ENCODE measurements at places on chromosomes 3 and 15. TPM values are rescaled to one million over a fixed set of nuclear protein-coding genes. Genes with fewer than 3 reads are reported as not detected.
A peak's percentile ranks its signal among the peaks of the same experiment; 100 is the strongest.

DNA sequence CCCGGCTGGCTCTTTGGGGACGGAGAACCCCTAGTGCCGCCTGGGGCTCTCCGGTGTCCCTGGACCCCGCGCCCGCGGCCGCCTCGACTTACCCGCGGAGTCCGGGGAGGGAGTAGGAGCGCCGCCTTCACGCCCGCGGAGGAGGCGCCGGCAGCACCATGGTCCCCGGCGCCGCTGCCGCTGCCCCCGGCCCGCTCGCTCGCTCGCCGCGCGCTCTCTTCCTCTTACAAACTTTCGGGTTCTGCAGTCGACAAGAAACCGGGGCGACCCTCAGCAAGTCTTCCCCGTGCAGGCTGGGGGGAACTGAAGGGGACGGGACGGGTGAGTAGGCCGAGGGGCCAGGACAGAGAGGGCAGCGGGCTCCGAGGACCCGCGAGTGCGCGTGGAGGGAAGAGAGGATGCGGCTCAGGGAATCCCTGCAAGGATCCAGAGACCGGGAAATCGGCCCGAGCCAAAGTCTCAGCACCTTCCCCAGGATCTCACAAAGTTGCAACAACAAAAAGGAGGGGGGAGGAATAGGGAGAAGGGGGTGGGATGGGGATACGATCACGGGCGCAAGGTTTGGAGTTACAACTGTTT lies 2.0 kb downstream of the FOXP1 start:
- DNase-seq: peak; percentile 59

- DNase-seq: no peak
Measured at GRCh38 chr15:82681371-82681770, 28.3 kb downstream of the AP3B2 start.

DNA sequence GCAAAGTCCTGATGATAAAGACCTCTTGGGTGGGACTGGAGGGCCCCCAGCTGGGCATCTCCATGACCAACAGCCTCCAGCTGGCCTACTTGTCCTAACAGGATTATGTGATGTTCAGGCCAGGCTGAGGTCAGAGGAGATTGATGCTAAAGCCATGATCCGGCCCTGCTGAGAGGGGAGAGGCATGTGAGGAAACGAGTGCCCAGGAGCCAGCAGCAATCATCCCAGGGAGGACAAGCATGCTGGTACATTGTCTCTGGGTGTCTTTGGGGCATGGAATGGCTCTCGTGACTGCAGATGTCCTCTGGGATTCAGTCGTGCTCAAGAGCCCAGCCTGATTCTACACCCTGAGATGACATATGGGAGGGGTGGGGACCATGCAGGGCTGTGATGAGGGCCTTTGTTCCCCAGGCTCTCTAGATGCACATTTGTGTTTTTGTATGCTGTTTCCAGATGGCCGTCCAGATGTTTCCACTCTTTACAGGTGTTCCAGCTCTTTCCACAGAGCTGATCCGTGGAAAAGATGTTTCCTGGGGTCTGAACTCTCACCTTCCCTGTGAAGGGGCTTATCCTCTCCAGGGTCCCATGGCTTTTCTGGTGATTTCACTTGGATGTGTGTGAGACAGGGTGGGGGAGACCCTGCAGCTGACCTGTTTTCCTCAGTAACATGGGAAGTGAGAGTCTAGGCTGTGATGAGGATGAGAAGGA lies 20.2 kb downstream of the SLC24A1 start:
- no peak for DNase-seq

GRCh38 chr15:32879980-32880379 lies 162.2 kb downstream of the GREM1 start:
- DNase-seq: no peak

- no peak for DNase-seq
Measured at GRCh38 chr3:107117922-107118536, 259.2 kb upstream of the CCDC54 start.

GRCh38 chr3:37024092-37024491 lies 30.8 kb downstream of the MLH1 start:
- no peak for DNase-seq

DNA sequence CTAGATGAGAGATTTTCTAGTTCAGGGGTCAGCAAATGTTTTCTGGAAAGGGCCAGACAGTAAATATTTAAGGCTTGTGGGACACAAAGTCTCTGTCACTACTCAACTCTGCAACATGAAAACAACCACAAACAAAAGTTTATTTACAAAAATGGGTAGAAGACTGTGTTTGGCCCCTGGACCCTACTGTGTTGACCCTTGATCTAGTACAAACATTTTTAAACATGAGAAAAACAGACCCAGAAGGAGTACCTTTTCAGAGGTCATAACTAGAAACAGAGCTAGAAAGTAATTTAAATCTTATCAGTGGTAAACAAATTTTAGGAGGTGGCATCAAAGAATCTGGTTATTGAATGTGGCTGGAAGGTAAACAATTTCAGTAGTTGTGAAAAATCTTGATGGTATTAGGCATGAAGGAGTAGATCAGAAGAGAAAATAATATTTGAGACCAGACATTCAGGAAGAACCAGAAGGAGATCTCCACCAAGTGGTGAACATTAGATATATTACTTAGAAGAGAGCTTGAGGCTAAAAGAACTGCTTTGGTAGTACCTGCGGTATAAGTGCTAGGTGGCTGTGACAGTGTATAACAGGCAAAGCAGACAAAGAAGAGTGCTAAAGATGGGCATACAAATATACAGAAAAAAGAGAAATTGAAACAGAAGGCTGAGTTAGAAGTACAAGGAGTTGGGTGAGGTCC lies 101.7 kb downstream of the NR1I2 start:
- DNase-seq: no peak

DNA sequence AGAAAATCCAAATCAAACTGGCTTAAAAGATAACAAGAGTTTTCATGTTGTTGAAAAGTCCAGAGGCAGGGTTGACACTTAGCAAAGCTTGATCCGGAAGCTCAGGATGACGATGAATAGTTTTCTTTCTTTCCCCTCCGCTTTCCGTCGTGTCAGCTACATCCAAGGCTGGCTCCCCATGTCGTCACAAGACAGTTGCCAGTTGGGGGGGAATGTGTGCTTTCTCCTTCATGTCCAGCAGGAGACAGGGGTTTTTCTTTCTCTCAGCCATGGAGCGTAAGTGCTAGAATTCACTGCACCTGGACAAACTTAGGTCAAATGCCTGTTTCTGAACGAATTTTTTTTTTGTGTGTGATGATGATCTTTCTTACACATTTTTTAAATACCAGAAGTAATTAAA lies 273.8 kb upstream of the RGMA start:
- DNase-seq: no peak

- no peak for DNase-seq
Measured at GRCh38 chr3:184737641-184738505, 26.0 kb upstream of the MAGEF1 start.

- DNase-seq: no peak
Measured at GRCh38 chr3:142243134-142243533, 17.7 kb upstream of the GK5 start.

DNA sequence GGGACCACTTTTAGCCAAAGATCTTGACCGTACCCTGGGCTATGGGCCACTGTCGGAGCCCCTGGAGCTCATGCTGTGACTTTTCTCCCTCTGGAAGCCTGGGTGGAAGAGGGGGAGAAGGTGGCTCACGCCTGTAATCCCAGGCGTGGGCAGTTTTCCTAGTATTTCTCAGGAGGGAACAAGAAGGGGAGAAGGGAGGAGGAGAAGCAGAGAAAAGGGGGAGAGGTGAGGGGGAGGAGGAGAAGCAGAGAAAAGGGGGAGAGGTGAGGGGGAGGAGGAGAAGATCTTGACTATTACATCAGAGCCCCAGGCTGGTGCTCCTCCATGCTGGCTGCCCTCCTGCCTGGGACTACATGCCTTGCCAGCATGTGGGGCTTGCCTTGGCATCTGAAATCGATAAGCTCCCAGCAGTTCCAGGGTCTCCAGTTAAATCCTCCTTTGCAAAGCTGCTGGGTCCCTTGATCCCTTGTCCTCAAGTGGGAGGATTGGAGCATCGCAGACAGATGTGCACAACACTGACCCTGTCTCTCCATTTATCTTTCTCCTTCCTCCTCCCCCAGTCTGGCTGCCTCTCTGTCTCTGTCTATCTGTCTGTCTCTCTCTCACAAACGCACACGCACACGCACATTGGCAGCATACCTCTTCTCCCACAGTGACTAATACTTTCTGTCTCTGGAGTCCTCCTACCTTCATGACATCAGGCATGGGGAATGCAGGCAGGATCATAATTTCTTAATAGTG lies 41.6 kb downstream of the MRAS start:
- DNase-seq: no peak

DNA sequence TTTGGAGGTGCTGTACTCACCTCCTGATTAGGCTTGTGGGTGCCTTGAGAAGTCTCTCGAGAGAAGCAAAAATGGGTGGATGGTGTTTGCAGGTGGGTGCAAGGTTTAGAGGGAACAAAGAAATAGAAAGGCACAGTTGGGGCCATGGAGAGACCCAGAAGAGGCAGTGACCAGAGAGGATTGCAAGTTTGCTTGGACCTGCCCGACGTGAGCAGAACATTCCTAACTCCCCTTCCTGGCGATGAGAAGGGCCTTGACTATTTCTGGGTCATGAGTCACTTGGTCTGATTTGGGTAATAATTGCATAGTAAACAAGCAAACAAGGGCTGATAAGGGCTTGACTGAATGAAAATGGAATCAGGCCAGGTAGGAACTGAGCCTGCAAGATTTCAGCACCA lies 7.0 kb upstream of the CTSH start:
- DNase-seq: no peak

DNA sequence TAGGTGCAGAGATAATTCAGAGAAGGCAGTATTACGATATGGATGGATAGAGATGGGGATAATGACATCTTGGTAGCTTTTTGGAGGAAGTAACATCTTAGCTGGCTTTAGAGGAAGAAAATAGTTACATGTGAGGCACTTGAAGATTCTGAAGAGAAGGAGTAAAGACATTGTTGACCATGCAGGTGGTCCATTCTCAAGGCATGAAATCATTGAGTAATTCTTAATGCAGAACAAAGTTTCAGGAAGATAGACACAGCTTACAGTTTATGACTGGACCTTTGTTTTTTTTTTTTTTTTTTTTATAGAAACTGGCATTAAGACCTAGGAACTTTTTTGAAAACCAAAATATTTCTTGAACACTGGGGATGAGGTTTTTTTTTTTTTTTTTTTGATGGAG lies 28.2 kb downstream of the MBNL1 start:
- no peak for DNase-seq

DNA sequence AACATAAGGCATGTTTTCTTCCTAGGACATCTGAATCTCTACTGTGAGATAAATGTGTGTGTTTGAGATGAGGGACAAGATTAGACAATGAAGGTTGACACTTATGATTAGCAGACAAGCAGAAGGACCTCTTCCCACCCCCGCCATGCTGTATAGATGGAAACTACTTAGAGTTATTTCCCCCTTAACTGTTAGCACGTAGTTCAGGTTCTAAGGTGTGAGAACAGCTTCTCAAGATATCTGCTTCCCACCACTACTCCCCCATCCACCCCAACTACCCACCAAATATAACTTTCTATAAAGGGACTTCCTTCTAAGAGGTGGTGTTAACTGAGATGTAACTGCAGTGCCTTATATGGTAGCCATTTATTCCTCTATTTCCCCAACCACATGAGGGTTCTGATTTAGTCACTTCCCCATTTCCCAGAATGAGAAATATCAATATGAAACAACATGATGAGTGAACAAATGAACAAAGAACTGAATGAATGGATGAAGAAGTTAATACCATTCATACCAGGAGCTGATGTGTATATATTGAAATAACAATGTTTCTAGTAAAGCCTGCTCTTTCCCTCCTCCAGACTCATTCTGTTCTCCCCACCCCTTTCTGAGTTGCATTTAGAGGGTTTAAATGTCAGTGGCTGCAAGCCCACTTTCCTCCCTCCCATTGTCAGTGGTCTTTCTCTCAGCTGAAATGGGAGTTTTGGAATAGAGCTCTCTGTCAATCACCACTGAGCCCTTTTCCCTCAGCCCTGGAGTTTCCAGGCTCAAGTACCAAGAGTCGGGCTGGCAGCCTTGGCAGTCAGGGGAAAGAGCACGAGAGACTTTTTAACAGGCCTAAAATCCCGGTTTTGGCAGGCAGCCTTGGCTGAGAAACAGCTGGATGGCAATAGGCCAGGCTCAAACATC lies 7.7 kb upstream of the RFTN1 start:
- DNase-seq: peak; percentile 28

DNA sequence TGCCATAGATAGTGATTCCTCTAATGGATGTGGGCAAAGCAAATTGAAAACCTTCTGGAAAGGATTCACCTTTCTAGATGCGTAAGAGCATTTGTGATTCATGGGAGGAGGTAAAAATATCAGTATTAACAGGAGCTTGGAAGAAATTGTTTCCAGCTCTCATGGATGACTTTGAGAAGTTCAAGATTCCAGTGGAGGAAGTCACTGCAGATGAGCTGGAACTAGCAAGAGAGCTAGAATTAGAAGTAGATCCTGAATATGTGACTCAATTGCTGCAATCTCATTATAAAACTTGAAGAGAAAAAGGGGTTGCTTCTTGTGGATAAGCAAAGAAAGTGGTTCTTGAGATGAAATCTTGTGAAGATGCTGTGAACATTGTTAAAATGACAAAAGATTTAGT lies 88.0 kb upstream of the ACKR4 start:
- DNase-seq: no peak

- DNase-seq: no peak
Measured at GRCh38 chr3:55721716-55722484, 234.8 kb upstream of the WNT5A start.

DNA sequence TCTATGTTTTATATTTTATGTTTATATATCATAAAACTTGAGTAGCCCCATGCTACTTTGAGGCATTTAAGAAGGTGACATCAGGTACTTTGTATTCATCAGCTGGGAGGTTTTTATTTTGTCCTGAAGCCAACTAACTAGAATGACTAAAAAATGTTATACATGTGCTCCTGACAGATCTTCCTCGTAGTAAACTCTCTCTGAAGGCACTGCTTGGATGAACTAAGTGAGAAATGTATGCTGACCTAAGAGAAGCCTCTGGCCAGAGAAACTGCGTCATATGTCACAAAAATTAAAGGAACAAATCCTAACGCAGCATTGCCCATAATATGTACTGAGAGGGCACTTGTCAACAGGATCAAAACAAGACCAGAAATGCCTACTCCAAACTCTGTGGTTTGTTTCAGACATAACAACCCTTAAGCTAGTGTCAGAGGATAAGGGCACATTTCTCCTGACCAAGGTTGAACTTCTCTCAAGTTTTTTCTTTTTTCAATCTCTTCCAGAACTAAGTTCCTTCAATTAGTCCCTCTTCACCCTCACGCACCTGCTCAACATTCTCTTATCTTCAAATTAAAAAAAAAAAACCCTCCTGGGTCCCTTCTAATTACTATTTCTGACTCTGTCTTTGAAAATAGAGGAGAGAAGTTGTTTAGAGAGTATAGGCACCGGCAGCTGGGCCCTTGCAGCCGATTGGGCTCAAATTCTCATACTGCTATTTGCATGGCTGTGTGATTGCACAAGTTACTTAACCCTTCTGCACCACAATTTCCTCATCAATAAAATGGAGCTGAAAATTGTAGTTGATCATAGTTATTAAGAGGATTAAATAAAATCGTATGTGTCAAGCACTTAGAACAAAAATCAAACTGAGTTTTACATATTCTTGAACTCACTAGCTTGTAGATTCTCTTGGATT lies 159.0 kb downstream of the FRMD5 start:
- DNase-seq: no peak

The FBXW12 gene
- total RNA-seq: not detected

The EPM2AIP1 gene
- total RNA-seq: 12.1 TPM

The ACVR2B gene
- 9.1 TPM for total RNA-seq

The CCR4 gene
- 112 TPM for total RNA-seq

Data from activated T-cell treated with anti-CD3 and anti-CD28 coated beads, Interleukin-2, amount 50 U/mL, for 72 hours (primary cell).